ENCODE measurements at places on chromosomes 1 and 21.
A peak's percentile ranks its signal among the peaks of the same experiment; 100 is the strongest.

- peak; percentile 45 for DNase-seq
Observed at GRCh38 chr1:16013220-16013907, 4.5 kb downstream of the HSPB7 start.

- DNase-seq: no peak
Observed at GRCh38 chr1:86470859-86471258, 2.1 kb downstream of the CLCA1 start.

- no peak for DNase-seq
Observed at GRCh38 chr1:7383671-7384520, 387.2 kb upstream of the VAMP3 start.

GRCh38 chr1:111197598-111198284 lies 2.7 kb downstream of the DENND2D start:
- no peak for DNase-seq

DNA sequence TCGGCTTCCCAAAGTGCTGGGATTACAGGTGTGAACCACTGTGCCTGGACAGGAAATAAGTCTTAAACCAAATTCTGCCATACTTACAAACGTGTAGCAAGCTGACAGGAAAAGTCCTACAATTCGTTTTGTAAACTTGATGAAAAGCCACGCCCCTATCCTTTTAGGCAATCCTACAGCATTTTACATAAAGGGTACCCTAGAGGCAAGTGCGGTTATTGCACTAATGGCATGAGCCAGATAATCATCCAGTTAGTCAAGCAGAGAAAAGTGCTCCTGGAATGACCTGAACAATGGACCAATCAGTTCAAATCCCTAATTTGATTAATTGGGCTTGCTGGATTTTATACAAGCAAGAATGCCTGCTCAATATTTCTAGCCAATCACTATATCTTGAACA lies 338.2 kb downstream of the KIF26B start:
- DNase-seq: no peak

- DNase-seq: peak; percentile 99
Observed at GRCh38 chr1:38012363-38013226, at the start of gene UTP11. UTP11 (plus strand) TSS chr1:38012734; CDS start chr1:38012803, 69 bp downstream.

GRCh38 chr1:63731117-63732043 lies 42.4 kb upstream of the ROR1 start:
- DNase-seq: peak; percentile 77

Data from fibroblast of skin of left quadriceps (primary cell).